Right cardiac atrium (tissue), 5 donors: ENCODE measurements at places on chromosomes 2 and 18.

DNA sequence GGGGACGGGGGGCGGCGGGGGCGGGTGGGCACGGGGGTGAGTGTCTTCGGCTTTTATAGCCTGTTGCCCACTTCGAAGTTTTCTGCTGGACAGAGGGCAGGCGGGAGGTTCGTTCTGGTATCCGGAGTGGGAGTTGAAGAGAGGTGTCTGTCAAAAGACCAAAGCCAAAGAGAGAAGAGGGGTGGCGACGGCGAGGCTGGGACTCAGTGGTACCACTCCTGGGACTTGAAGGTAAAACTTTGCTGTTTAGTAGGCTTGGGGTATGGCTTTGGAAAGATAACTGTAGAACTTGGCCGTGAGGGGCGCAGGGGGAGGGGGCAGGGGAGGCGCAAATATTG, 215.8 kb upstream of the DTNA start:
- DNase-seq, result no peak

DNA sequence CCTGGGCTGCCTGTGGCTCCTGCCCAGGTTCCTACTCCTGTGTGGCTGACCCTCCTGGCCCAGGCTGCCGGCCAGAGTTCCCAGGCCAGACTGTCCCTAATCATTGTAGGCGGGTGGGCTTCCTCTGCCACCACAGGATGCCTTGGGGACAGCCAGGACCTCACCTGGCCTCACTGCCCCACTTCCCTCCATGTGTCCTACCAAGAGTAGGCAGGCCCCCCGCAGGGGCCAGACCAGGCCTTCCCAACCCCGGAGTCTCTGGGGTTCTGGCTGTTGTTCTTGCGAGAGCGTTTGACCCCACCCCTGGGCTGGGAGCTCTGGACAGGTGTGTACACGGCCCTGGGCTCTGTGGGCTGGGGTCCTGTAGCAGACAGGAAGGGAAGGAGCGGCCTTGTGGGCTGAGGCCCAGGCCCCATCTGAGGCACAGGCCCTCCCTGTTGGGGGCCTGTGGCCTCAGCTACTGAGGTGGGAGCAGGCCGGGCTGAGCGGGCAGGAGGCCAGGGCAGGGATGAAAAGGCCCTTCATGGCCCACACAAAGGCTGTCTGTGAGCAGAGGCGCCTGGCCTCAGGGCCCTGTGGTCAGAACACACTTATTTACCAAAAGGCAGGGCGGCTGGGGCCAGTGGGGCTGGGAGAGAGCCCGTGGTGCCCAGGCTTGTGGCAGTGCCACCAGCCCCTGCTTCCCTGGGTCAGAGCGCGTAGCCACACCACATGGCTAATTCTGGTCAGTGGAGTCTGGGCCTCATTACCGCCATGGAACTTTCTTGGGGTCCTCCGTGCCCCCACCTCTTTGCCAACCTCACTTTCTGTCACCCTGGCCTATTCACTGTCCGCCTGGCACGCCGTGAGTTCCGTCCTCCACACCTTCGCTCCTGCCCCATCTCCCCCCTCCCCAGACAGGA, 2.0 kb downstream of the SNORC start:
- DNase-seq, result no peak

DNA sequence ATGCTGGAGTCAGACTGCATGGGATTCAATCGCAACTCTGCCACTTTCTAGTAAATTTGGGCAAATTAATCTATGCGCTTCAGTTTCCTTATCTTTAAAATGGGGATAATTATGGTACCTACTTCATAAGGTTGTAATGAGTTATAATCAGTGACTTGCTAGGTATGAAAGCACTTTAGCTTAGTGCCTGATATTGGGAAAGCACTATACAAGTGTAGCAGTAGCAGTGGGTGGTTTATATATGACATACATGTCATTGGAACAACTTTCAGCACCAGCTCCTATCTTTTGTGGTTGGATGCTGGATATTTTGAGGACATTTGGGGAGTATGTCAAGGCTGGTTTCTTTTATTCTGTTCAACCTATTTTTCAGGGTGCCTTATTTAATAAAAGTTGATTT, 277.7 kb downstream of the CAMKMT start:
- no peak for DNase-seq

GRCh38 chr2:202841090-202841867, 30.3 kb downstream of the ICA1L start:
- no peak for DNase-seq
